Stimulated activated CD4-positive, alpha-beta T cell treated with anti-CD3 and anti-CD28 coated beads, Interleukin-12 subunit alpha, Interleukin-12 subunit beta, amount 100 ng/mL, for 4 hours (primary cell): ENCODE measurements at places on chromosomes 6 and 20.

- DNase-seq: peak; percentile 80
Observed at GRCh38 chr6:89610149-89610642, 28.4 kb downstream of the LYRM2 start.

- DNase-seq: peak; percentile 33
Observed at GRCh38 chr6:89411145-89412070, 665 bp downstream of the RRAGD start.

GRCh38 chr6:80209430-80209829 is 103.0 kb downstream of the BCKDHB start:
- DNase-seq: no peak

DNA sequence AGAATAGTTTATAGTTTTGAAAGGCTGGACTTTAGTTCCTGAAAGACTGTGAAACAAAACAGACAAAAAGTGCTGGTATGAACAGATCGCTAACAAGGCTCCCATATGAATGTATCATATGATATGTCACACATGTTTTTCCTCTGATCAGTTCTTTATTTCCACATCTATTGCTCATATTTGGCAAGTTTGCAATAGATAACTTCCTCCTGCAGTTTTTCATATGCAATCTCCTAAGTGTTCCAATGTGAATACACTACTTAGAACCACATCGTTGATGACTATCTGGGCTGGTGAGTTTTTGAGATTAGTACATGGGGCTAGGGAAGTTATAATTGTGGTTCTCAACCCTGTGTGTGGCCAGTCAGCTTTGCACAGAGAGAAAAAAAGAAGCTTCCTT is 23.1 kb downstream of the CRYBG1 start:
- DNase-seq: no peak

DNA sequence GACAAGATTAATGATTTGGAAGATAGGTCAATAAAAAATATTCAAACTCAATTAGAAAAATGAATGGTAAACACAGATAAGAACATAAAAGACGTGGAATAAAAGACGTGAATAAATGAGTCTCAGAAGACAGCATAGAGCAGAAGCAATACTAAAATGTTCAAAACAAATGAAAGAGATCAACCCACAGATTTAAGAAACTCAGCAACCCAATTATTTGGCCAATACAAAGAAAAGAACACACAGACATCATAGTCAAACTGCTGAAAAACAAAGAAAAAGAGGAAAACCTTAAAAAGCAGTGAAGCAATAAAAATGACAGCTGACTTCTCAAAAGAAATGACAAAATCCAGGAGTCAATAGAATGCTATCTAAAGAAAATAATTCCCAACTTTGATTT is 14.9 kb downstream of the TTI1 start:
- DNase-seq: no peak

GRCh38 chr20:52852714-52853113 is 119.4 kb upstream of the TSHZ2 start:
- DNase-seq: no peak

DNA sequence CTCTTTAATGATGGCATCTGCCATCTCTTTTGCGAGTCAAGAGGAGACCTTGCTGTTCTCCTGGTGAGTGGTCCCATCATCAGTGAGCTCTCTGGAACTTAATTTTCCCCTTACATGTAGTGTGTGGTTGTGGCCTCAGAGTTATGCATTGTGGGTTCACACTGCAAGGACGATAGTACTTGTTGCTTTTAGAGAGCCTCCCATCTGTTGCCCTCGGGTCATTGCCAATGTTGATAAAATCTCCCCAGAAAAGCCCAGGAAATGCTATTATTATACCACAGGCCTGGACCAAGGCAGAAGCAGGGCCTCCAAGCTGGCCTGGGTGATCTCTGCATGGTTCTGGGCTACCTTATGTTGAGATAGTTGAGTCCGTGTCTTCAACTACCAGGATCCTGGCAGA is 241.6 kb downstream of the BMP7 start:
- DNase-seq: no peak
